Kidney (tissue), 22 donors: ENCODE measurements at places on chromosomes 5 and 9.

DNA sequence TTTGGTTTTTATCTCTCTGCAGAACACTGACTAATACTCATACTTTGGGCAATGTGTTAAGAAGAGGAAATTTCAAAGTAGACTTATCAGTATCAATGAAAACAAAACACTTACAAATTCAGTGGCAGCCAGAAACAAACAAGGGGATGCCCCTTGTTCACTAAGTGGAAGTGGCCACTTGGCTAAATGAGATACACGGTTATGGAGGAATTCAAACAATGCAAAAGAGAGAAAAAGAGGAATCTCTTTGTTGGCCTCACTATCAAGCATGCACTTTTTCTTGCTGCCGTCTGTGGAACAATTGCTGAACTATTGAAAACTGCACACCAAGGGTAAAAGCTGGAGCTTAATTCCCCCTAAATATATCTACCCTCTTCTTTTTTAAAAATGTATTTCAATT lies 2044.9 kb upstream of the CDH6 start:
- no peak overlapping the region for H3K4me3 ChIP-seq
- H3K36me3 ChIP-seq: no peaks in the 10 kb centered on the region
- H3K4me1 ChIP-seq: no peaks in the 10 kb centered on the region
- no peak for DNase-seq

DNA sequence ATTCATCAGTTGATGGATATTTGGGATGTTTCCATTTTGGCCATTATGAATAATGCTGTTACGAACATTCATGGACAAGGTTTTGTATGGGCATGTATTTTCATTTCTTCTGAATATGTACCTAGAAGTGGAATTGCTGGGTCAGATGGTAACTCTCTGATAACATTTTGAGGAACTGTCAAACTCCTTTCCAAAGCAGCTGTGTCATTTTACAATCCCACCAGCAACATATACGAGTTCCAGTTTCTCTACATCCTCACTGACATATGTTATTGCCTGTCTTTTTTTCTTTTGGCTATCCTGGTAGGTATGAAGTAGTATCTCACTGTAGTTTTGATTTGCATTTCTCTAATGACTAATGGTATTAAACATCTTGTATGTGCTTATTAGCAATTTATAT lies 86.7 kb downstream of the PRKACG start:
- no peaks in the 10 kb centered on the region for H3K4me1 ChIP-seq
- no peaks in the 10 kb centered on the region for H3K36me3 ChIP-seq
- no peak overlapping the region for H3K27ac ChIP-seq
- H3K4me3 ChIP-seq: no peak overlapping the region

GRCh38 chr9:132381966-132382541 lies 24.6 kb downstream of the TTF1 start:
- no peak overlapping the region for H3K27ac ChIP-seq
- peaks cover 16% of the 10 kb centered on the region for H3K36me3 ChIP-seq
- no peaks in the 10 kb centered on the region for H3K27me3 ChIP-seq
- no peak for DNase-seq
- H3K4me3 ChIP-seq: no peak overlapping the region
- no peaks in the 10 kb centered on the region for H3K4me1 ChIP-seq

GRCh38 chr9:124228516-124228915 lies 29.2 kb upstream of the NEK6 start:
- no peaks in the 10 kb centered on the region for H3K27me3 ChIP-seq
- no peak overlapping the region for H3K4me3 ChIP-seq
- no peak for DNase-seq
- H3K36me3 ChIP-seq: no peaks in the 10 kb centered on the region
- no peak overlapping the region for H3K27ac ChIP-seq
- no peaks in the 10 kb centered on the region for H3K4me1 ChIP-seq

GRCh38 chr5:4480528-4481349 lies 659.4 kb upstream of the ADAMTS16 start:
- H3K4me3 ChIP-seq: no peak overlapping the region
- peaks cover 5% of the 10 kb centered on the region for H3K27me3 ChIP-seq
